Dermis microvascular lymphatic vessel endothelial cell (primary cell): ENCODE measurements at places on chromosomes 13 and 19. TPM values are rescaled to one million over a fixed set of nuclear protein-coding genes. Genes with fewer than 3 reads are reported as not detected.

- peak; percentile 96 for DNase-seq
These were observed 150.1 kb downstream of the SHISA2 start for GRCh38 chr13:25901460-25902376.

DNA sequence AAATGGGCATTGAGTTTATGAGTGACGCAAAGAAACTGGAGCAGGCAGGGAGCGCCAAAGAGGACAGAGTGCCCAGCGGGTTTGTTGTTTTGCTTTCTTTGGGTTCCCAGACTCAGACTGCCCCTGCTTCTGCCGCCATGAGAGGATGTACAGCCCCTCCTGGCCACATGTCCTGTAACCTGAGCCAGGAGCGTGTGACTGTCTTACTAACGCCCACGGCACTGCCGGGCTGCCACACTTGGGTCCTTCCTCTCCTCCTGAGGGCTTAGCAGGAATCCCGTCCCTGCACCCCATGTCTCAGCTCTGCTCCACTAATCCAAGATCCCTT is 80.5 kb downstream of the GPR12 start:
- no peak for DNase-seq

KLF16 gene
- 3.7 and 6.7 TPM in 2 replicates for total RNA-seq

DNA sequence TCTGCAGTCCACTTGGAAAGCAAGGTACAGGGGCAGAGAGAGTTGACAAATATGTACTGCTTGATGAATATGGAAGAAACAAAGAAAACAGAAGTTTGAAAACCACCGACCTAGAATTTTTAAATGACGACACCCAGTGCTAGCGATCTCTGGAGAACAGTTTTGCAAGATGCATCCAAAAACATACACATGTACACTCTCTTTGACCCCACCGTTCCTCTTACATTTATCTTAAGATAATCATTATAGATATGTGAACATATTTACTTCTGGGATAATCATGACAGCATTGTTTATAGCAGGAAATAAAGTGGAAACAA is 40.8 kb upstream of the IGSF23 start:
- no peak for DNase-seq

DNA sequence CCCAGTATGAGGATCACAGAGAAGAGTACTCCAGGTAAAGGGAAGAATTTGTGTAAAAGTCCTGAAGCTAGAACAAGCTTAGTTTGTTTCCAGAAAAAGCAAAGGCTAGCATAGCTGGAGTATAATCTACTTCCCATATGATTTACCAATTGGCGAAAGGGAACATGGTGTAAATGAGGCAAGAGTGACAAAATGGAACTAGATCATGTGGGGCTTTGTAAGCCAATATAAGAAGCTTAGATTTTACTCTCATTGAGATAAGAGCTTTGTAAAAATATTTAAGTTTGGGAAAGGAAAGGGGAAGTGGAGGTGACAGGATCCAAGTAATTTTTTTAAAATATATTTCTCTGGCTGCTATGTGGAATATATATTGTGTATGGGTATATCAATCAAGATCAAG is 234.9 kb downstream of the KCTD12 start:
- DNase-seq, result no peak

KCNK6 gene
- total RNA-seq, result 4.7 and 6.9 TPM in 2 replicates

MRPS31 gene
- 6.1 and 8.5 TPM in 2 replicates for total RNA-seq

KCNN4 gene
- 0.39 and 0.51 TPM in 2 replicates for total RNA-seq

DNA sequence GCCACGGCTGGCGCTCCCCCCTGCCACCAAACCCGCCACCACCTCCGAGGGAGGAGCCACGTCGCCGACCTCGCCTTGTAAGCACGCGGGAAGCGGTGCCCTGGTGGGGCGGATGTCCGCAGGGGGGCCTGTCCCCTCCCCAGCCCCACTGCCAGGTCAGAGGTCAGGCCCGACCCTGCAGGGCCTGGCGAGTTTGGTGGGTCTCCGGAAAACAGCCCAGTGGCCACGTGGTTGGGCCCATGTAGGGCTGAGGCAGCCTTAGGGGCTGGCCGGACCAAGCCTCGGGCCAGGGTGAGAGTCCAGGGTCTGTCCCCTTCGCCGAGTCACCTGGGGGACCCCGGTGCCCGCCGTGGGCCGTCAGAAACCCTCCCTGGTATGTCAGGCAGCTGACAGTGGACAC is 26.5 kb downstream of the SMIM24 start:
- DNase-seq, result no peak

GRCh38 chr19:7921302-7921966 is 1.3 kb downstream of the SNAPC2 start:
- DNase-seq, result no peak

GRCh38 chr19:58474997-58475713 is 997 bp upstream of the ZNF446 start:
- no peak for DNase-seq

GRCh38 chr19:58182577-58182988 is 278 bp upstream of the ZNF274 start:
- no peak for DNase-seq

POU2F2 gene
- 0.26 and 1.0 TPM in 2 replicates for total RNA-seq
